Type B pancreatic cell (in vitro differentiated cells): ENCODE measurements at places on chromosomes 4 and X.

- peak overlapping the region; percentile 50 for H3K27ac ChIP-seq
- no peak for DNase-seq
- H3K4me3 ChIP-seq = no peak overlapping the region
- H3K36me3 ChIP-seq = no peaks in the 10 kb centered on the region
- H3K27me3 ChIP-seq = no peaks in the 10 kb centered on the region
Observed at GRCh38 chrX:40299641-40300046, 201.9 kb upstream of the BCOR start.

DNA sequence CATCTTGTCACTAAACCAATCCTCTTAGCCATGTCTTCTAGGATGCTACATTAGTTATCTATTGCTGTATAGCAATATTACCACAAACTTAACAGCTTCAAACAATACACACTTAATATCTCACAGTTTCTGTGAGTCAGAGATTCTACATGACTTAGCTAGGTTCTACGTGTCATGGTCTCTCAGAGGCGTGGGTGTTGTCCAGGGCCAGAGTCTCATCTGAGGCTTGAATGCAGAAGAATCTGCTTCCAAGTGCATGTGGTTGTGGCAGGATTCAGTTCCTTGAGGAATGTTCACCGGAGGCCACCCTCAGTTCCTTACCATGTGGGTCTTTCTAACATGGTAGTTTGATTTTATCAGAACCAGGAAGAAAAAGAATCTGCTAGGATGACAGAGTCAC lies 26.4 kb downstream of the PPP1R2C start:
- H3K4me1 ChIP-seq = peaks cover 5% of the 10 kb centered on the region
- H3K36me3 ChIP-seq = peaks cover 4% of the 10 kb centered on the region
- no peak overlapping the region for H3K27ac ChIP-seq
- H3K4me3 ChIP-seq = no peak overlapping the region
- no peak for DNase-seq

- no peaks in the 10 kb centered on the region for H3K4me1 ChIP-seq
- no peaks in the 10 kb centered on the region for H3K27me3 ChIP-seq
- no peaks in the 10 kb centered on the region for H3K36me3 ChIP-seq
- no peak for DNase-seq
Observed at GRCh38 chr4:137896221-137896737, 345.9 kb downstream of the SLC7A11 start.

DNA sequence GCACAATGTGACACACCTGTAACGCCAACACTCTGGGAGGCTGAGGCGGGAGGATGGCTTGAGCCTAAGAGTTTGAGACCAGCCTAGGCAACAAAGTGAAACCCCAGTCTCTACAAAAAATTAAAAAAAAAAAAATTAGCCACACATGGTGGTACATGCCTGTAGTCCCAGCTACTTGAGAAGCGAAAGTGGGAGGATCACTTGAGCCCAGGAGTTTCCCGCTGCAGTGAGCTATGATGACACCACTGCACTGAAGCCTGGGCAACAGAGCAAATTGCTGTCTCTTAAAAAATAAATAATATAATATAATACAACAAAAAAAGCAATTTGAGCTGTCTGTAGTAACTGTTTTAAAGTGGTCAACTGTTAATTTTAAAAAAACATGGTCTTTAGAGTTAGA lies 13.2 kb downstream of the SPOCK3 start:
- H3K27me3 ChIP-seq = no peaks in the 10 kb centered on the region
- H3K36me3 ChIP-seq = no peaks in the 10 kb centered on the region
- no peak overlapping the region for H3K27ac ChIP-seq
- peaks cover 4% of the 10 kb centered on the region for H3K4me1 ChIP-seq
- no peak overlapping the region for H3K4me3 ChIP-seq
- no peak for DNase-seq

- peaks cover 9% of the 10 kb centered on the region for H3K4me1 ChIP-seq
- peaks cover 9% of the 10 kb centered on the region for H3K27me3 ChIP-seq
- no peaks in the 10 kb centered on the region for H3K36me3 ChIP-seq
- H3K4me3 ChIP-seq = no peak overlapping the region
- H3K27ac ChIP-seq = no peak overlapping the region
Observed at GRCh38 chr4:188660796-188661195, 521.6 kb downstream of the TRIML1 start.

DNA sequence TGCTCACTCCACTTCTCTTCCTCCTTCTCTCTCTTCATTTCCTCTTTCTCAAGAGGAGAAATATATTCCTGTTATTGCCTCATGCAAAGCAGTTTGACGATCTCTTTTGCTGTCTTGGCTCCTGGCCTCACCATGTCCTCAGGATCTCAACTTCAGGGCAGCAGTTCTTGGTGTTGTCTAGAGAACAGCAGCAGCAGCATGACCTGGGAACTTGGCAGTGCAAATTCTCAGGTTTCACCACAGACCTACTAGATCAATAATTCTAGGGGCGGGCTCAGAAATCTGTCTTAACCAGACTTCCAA lies 193.4 kb upstream of the EDNRA start:
- H3K27ac ChIP-seq = peak overlapping the region; percentile 17
- H3K4me3 ChIP-seq = no peak overlapping the region
- no peak for DNase-seq
- no peaks in the 10 kb centered on the region for H3K36me3 ChIP-seq
- H3K4me1 ChIP-seq = peaks cover 20% of the 10 kb centered on the region

- H3K27ac ChIP-seq = no peak overlapping the region
- peaks cover 11% of the 10 kb centered on the region for H3K4me1 ChIP-seq
- H3K36me3 ChIP-seq = no peaks in the 10 kb centered on the region
- peaks cover 10% of the 10 kb centered on the region for H3K27me3 ChIP-seq
- no peak for DNase-seq
- H3K4me3 ChIP-seq = no peak overlapping the region
Observed at GRCh38 chr4:15198070-15198727, 195.9 kb downstream of the CPEB2 start.

GRCh38 chr4:153594210-153594609 lies 89.9 kb upstream of the TLR2 start:
- H3K27ac ChIP-seq = no peak overlapping the region
- H3K36me3 ChIP-seq = peaks cover 13% of the 10 kb centered on the region
- H3K4me3 ChIP-seq = no peak overlapping the region

GRCh38 chr4:78100060-78100459 lies 42.9 kb downstream of the FRAS1 start:
- peaks cover 14% of the 10 kb centered on the region for H3K36me3 ChIP-seq
- no peak overlapping the region for H3K27ac ChIP-seq
- H3K27me3 ChIP-seq = no peaks in the 10 kb centered on the region

GRCh38 chrX:72554448-72555140 lies 18.0 kb downstream of the HDAC8 start:
- H3K36me3 ChIP-seq = peaks cover 15% of the 10 kb centered on the region
- no peak for DNase-seq
- H3K27ac ChIP-seq = peak overlapping the region; percentile 93
- peak overlapping the region; percentile 61 for H3K4me3 ChIP-seq
- H3K27me3 ChIP-seq = no peaks in the 10 kb centered on the region

GRCh38 chr4:21012851-21013331 lies 312.6 kb downstream of the PACRGL start:
- H3K36me3 ChIP-seq = no peaks in the 10 kb centered on the region
- H3K27me3 ChIP-seq = no peaks in the 10 kb centered on the region
- no peak for DNase-seq
- no peak overlapping the region for H3K27ac ChIP-seq
- H3K4me3 ChIP-seq = no peak overlapping the region
- H3K4me1 ChIP-seq = no peaks in the 10 kb centered on the region

GRCh38 chr4:47704693-47705325 lies 133.1 kb downstream of the CORIN start:
- H3K27me3 ChIP-seq = peaks cover 10% of the 10 kb centered on the region
- DNase-seq = no peak
- H3K36me3 ChIP-seq = no peaks in the 10 kb centered on the region
- H3K27ac ChIP-seq = peak overlapping the region; percentile 0
- peaks cover 17% of the 10 kb centered on the region for H3K4me1 ChIP-seq

DNA sequence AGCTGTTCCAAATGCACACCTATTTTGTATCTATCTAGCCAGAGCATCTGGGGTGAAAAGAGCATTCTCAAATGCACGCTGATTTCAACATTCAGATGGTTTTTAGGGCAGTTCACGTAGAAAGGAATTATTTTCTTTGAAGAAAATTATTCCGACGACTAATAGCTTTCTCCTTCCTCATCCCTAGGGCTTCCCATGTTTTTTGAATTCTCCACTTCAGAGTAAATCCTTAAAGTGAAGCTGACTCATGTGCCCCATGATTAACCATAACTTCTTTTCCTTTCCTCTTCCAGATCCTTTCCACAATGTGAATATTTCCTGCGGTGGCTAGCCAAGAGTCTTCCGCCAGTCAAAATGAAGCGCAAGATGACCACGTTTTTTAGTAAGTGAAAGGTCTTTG lies 86.7 kb upstream of the PDHA1 start:
- H3K4me1 ChIP-seq = no peaks in the 10 kb centered on the region
- no peak for DNase-seq
- no peak overlapping the region for H3K27ac ChIP-seq
- no peak overlapping the region for H3K4me3 ChIP-seq
- H3K27me3 ChIP-seq = no peaks in the 10 kb centered on the region

- DNase-seq = no peak
- H3K27me3 ChIP-seq = no peaks in the 10 kb centered on the region
- peaks cover 10% of the 10 kb centered on the region for H3K36me3 ChIP-seq
- no peaks in the 10 kb centered on the region for H3K4me1 ChIP-seq
Observed at GRCh38 chr4:16503421-16504100, 277.3 kb upstream of the TAPT1 start.

DNA sequence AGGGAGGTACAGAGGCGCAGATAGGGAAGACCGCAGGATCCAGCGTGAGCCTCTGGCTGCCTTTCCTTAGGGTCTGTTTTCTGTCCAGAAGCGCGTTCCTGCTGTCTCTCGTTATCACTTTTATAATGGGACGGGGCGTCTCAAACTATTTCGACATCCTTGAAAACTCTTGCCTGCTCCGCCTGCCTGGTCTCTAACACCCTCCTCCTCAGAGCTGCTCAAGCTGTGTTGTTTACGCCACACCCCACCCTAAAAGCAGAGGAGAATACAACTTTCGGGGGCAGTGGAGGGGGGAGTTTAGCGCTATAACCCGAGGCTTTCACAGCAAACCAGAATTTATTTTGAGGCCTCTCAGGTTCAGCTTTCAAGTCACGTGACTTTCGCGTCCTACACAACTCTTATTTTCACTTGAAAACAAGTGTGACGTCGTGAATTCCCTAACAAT lies 646 bp upstream of the FAM3A start:
- DNase-seq = no peak
- peak overlapping the region; percentile 96 for H3K27ac ChIP-seq
- H3K36me3 ChIP-seq = peaks cover 5% of the 10 kb centered on the region
- peaks cover 11% of the 10 kb centered on the region for H3K4me1 ChIP-seq
- H3K27me3 ChIP-seq = no peaks in the 10 kb centered on the region

DNA sequence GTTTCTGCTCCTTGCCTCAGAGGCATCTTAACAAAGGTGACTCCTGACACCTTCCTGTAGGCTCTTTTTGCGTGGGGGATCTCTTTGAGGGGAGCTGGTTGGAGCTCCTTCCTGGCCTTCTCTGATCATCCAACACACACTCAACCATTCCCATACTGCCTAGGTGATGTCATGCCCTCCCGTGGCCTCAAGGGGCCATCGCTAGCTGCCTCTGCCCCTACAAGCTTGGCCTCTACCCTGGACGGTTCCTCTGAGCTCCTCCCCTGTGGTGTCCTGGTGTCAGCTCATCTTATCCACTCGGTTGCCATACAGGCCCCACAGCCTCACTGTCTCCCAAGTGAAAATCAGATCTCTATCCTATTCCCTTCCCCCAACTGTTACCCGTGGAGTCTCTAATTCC lies 13.7 kb upstream of the ZNF185 start:
- no peaks in the 10 kb centered on the region for H3K4me1 ChIP-seq
- no peak overlapping the region for H3K27ac ChIP-seq
- H3K27me3 ChIP-seq = no peaks in the 10 kb centered on the region
- H3K4me3 ChIP-seq = no peak overlapping the region
- H3K36me3 ChIP-seq = no peaks in the 10 kb centered on the region
